ENCODE measurements at places on chromosomes 1 and 21.

DNA sequence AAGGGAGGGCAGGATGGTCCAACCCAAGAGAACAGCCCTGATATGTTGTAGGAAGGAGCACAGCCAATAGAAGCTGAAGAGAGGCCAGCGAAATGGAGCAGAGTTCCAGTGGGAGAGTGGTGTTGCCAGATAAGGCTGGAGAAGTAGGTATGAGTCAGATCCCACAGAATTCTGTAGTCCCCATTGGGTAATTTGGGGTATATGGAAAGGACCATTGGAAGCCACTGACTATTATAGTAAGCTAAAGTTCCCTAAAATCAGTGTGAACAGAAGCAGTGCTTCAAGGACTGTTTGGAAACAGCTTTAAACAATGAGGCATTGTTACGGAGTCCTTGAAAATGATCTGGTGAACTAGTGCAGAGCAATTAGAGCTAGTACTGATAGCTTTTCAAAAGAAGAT is 63.0 kb downstream of the DISP1 start:
- DNase-seq = no peak

- DNase-seq = peak; percentile 73
These were observed 25.9 kb downstream of the KCNC4 start for GRCh38 chr1:110235834-110236682.

DNA sequence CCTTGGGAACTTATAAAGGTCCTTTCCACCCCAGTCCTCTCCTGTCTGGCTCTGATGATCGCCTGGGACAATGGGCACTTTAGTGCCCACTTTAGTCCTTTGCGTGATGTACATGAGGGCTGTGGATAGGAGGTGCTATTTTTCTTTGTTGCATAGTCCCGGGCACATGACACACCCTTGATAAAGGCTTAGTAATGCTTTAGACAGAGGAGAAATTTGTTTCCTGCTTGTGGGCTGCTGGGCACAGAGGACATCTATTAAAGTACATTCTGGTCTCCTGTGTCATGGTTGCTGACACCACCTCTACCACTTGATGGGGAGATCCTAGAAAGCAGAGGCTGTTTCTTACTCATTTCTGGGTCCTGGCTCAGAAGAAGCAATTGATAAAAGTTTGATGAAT is 5.4 kb upstream of the KNCN start:
- peak; percentile 10 for DNase-seq

DNA sequence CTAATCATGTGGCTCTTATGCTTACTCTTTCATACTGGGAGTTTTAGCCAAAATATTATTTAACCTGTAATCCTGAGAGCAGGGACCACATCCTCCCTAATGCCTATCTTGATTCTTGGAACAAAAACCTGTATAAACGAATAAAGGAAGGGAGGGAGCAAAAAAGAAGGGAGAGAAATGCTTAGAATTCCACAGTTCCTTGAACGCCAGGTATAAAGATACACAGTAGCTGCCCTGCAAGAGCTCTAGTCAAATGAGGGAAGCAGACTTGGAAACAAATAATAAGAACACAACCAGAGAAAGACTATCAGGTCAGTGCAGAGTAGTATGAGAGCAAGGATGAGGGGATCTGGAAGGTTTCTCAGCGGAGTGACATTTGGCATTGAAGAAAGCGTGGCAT is 116.3 kb downstream of the SLC30A10 start:
- no peak for DNase-seq

DNA sequence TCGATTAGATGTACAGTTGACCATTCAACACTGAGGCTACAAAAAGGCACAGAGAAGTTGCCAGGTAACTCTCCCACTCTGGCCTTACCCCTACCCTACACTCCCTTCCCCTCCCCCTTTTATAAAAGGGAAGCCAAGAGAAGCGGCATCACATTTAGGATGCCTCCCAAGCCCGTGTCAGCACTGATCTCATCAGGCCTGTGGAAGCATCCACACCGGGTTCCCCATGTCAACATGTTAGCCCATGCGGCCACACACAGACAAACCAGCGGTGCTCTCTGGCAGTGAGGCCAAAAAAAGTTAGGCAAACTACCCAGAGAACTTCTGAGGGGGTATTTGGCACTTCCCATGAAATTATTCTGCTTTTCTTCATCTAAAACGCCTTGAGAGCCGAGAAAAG is 29.9 kb downstream of the BCAR3 start:
- DNase-seq = no peak
